ENCODE measurements at places on chromosomes 16 and 17.

DNA sequence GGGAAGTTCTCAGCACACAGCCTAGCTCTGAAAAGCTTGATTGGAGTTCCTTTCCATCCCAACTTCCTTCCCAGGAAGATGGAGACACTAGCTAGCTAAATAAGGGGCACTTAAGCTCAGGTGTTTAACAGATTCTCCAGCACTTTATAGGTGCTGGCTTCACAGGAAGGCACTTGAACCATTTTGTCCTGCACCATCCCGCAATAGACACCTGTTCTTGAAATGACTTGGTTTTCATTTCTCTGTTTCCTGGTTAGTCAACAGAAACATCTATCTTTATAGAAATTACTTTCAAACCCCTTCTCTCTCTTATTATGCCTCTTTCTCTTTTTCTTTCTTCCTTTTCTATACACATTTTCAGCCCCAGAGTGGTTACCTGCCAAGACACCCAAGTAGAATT is 409.9 kb upstream of the ZFHX3 start:
- DNase-seq: no peak

- no peak for DNase-seq
Measured at GRCh38 chr16:65950211-65950610, 416.3 kb upstream of the CDH5 start.

DNA sequence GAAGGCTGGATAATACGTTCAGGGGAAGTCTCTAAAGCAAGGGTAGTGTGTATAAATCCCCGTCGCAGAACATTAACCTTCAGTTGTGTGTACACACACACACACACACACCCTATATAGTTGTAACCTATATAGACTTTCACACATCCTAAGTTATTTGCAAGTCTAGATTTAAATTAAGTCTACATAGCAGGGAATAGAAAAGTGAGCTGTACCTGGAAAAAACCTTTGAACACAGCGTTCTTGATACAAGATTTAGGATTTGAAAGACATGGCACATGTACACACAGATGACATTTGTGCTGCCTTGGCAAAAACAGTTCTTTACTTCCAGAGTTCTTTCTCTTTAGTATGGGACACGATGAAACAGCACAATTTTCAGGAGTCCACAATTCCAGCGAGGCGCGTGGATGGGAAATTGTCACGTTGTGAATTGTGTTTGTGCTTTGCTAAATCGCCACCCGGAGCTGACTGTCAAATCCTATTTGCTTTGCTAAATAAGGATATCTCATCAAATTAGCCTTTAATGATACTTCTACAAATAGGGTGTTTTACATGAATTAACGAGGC is 233.9 kb downstream of the MRTFB start:
- DNase-seq: no peak

GRCh38 chr16:84819644-84820304 is at the start of gene CRISPLD2:
TSS of gene CRISPLD2 (plus strand) at chr16:84819985. CDS start at chr16:84838496, 18,511 bp downstream.
- peak; percentile 76 for DNase-seq

DNA sequence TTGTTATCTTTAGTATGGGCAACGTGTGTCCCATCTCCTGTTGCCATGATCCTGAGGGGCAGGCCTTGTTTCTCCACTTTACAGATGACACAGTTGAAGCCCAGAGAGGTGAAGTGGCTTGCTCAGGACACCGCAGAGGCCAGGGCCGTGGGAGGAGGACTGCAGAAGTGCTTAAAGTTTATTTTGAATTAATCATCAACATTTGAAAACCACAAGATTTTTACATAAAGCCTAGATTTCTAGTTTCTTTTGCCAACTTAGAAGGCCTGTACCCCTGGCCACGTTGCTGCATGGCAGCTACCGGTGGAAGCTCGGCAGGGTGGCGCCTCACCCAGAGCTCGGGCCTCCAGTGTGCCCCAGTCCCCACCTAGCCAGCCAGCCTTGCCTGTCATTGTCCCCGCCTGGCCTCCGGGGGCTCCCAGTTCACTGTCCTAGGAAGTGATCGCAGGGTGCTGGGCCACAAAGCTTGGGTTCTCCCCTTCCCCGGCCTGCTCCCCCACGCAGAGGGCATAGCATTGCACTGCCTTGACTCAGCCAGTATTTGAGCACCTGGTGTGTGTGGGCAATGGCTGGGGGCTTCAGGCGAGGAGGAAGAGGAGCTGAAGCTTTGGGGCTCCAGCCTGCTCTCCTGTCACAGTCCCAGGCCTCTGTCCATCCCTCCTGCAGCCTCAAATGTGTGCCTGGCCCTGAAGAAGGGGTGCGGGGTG is 14.8 kb upstream of the ADCY7 start:
- DNase-seq: no peak

DNA sequence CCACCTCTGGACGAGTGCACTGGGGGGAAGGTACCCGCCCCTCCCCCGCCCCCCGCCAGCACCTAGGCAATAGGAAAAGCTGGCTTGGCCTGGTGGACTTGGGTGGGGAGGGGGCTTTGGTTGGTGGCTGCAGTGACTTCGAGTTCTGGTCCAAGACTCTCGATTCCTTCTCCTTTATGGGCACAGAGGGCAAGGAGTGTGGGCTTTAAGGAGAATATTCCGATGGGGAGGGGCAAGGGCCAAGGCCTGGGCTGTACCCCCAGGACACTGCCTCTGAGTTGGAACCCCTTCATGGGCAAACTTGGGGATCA is 409 bp downstream of the ACSF2 start:
- no peak for DNase-seq

- no peak for DNase-seq
Measured at GRCh38 chr17:78019367-78019975, 61.0 kb downstream of the TNRC6C start.

DNA sequence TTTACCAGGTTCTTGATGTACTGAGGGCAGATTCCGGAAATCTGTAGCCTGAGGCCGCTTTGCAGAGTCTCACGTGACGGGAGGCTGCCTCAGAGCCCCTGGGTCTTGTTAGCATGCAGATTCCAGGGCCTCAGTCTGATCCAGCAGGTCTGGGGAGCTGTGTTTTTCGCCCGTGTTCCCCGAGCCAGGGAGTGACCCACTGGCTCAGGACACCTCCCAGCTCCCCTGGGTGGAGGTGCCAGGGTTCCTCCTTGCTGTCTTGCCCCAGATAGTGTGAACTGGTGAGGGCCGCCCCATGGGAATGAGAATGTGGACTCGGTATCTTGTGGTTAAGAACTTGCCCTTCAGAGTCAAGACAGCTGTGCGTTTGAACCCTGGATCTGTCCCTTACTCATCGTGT is 98.6 kb downstream of the OR1D5 start:
- DNase-seq: no peak

- no peak for DNase-seq
Measured at GRCh38 chr16:29688172-29688571, 9.2 kb downstream of the QPRT start.

- DNase-seq: no peak
Measured at GRCh38 chr16:268141-269053, 7.3 kb downstream of the RGS11 start.

- DNase-seq: no peak
Measured at GRCh38 chr16:48158296-48158695, 2.5 kb upstream of the ABCC12 start.

GRCh38 chr17:50770346-50770745 is 3.0 kb upstream of the ANKRD40CL start:
- no peak for DNase-seq

DNA sequence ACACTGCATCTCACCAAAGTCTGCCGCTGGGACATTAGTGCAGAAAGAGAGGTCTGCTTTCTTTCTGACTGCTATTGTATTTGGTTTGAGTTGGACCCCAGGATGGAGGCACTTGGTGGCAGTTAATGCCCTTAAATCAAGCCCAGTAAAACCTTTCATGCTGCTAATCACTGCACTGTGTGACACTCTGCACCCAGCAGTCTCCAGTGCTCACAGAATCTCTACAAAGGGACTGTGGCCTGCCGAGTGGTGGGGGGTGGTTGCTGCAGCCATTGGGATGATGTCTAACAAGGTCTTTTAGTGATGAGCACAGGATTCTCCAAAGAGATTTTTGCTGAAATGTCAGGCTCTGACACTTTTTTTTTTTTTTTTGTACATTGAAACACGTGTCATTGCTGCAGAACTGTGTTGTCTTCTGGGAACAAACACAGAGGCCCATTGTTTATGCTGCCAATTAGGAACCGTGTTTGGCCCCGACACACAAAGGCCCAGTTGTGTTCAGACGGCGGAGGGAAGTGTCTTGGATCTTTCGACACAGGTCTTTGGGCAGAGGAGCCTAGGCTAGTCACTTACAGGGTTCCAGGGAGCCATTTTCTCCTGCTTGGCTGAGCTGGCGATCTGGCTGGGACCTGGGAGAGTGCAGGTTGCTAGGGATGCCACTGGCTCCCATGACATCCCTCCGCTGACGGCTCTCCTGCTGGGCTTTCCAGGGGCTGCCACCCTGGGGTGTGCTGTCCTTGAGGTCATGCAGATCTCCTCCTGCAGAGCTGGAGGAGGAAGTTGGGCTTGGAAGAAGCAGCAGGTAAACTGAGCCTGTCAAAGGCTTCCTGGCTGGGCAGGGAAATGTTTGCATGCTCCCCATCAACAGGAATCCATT is 16.2 kb upstream of the TNRC6C start:
- no peak for DNase-seq

DNA sequence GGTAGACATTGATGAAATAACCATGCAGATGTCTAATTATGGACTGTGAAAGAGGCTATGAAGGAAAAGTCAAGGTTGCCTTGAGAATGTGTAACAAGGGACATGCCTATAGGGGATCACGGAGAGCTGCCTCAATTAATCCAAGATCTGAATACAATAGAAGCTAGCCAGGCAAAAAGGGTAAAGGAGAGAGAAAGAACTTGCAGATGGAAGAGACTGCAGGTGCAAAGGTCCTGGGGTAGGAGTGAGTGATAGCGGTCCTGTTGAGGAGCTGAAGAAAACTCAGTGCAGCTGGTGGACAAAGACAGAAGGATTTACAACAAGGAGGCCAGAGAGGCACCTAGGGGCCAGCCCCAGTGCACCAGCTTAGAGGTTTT is 15.9 kb upstream of the TNS4 start:
- DNase-seq: no peak

GRCh38 chr17:6388416-6388815 is 46.5 kb downstream of the AIPL1 start:
- DNase-seq: no peak

- no peak for DNase-seq
Measured at GRCh38 chr17:15651583-15652110, 32.1 kb upstream of the FBXW10B start.

GRCh38 chr16:25256695-25257469 is 763 bp downstream of the ZKSCAN2 start:
- no peak for DNase-seq

GRCh38 chr17:15498107-15498506 is 30.7 kb upstream of the CDRT4 start:
- DNase-seq: no peak

DNA sequence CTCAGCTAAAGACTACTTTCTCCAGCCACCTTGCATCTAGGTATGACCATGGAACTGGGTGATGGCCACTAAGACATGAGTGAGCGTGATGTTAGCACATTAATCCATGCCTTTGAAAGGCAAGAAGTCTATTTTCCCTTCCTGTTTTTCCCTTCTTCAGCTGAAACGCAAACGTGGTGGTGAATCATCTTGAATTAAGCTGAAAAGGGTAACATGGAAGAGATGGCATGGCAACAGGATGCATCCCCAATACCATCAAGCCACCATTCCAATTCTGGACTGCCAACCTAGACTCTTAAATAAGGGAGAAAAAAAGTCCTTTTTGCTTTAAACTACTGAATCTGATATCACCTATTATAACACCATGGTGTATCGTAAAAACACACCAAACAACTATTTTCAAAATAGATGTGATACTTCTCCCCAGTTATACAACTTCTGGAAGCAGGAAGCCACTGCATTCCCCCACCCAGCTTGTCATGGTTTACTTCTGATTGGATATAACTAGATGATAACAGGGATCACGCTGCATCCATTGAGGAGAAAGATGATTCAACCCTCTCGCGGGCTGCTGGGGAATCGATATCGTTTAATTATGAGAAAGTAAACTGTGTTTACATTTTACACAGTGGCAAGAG is 368.6 kb downstream of the CDH13 start:
- no peak for DNase-seq

DNA sequence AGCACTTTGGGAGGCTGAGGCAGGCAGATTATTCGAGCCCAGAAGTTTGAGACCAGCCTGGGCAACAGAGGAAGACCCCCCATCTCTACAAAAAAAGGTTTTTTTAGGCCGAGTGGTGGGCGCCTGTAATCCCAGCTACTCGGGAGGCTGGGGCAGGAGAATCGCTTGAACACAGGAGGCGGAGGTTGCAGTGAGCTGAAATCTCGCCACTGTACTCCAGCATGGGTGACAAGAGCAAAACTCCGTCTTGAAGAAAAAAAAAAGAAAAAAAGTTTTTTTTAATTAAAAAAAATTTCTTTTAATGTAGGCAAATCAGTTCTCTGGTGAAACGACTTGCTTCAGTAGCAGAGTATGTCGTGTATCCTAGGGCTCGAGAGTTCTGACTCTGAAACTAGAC is 10.9 kb downstream of the HSD3B7 start:
- DNase-seq: no peak

Data from CD8-positive, alpha-beta memory T cell (primary cell).